ENCODE measurements at places on chromosomes 11 and 22.

DNA sequence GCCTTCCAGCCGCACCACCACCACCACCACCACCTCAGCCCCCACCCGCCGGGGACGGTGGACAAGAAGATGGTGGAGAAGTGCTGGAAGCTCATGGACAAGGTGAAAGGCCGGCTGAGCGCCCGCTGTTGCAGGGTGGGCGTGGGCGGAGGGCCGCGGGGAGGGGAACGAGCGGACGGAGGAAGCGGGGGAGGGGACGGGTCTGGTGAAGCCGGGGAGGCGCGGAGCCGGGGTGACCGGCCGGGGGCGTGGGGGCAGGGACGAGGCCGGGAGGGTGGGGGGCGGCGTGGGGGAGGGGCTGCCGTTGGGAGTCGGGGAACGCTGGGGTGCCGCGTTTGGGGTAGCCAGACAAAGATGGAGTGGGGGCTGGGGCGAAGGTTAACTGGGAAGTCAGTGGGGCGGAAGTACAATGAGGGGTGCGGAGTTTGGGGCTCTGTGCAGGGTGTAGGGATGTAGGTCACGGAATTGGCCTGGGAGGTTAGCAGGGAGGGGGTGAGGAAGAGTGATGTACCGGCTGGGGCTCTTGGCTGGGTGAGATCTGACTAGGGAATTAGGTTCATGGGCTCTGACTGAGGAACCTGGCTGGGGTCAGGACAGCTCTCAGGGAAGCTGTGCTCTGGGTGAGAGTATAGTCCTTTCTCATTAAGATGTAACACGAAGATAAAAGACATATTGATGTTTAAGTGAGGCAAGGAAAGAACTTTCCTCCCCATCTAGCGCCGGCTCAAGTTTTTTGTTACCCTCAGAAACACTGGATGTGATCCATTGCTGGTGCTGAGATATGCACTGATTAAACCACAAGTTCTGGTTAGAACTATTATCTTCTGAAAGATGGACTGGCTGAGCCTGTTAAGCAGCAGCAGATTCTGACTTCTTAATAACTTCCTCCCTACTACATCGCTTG, 624 bp downstream of the CBL start:
- DNase-seq = no peak

DNA sequence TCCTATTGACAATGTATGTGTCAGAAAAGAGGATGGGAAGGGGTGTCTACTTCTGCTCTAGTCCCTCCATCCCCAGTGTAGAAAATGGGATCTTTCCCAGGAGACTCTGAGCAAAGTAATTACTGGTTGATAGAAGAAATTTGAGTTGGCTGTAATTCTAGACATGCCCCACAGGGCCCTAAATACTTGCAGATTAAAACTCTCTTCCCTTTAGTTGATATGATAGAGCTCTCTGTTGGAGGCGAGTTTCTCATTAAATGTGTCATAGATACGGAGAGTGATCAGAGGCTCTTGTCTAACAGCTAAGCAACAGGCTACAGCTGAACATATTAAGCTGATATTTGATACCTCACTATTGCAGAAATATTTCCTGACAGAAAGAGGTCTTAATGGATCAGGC, 32.9 kb downstream of the OR52E1 start:
- no peak for DNase-seq

DNA sequence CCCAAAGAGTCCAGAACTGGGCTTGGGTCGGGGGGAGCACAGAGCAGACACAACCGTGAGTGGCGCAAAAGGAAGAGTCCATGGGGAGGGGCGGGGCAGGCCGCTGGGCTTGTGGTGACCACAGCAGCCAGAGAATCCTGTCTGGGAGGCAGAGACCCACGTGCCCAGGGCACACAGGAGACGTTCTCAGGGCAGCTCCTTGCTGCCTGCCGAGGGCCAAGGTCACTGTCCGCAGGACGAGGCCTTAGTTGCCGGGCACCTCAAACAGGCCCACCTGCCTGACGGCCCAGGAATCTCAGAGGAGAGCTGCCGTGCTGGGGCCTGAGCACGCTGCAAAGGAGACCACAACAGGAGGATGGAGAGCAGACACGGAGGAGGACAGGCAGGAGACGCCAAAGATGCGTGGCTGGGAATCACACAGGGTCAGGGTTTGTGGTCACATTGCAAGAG, 87.8 kb downstream of the MYEOV start:
- no peak for DNase-seq

GRCh38 chr11:79550809-79551208, 110.0 kb upstream of the TENM4 start:
- no peak for DNase-seq

- DNase-seq = no peak
Measured at GRCh38 chr11:15967166-15967565, 389.2 kb downstream of the SOX6 start.

- DNase-seq = no peak
Measured at GRCh38 chr22:22948651-22949571, 61.3 kb downstream of the IGLL5 start.

DNA sequence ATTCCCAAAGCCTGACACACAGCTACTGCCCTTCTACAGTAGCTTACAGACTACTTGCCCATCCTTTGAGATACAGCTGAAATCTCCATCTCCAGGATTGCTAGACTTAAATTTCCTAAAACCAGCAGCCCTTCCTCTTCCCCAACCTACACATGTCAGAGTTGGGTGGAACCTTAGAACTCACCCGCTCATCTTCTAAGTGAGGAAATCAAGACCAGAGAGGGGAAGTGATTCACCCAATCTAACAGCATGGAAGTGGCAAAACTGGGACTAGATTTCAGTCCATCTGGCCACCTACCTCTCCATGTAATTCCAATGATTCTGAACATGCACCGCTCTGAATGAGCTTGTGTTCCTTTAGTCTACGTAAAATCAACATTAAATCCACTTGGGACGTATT, 1.0 kb upstream of the TMEM86A start:
- no peak for DNase-seq

DNA sequence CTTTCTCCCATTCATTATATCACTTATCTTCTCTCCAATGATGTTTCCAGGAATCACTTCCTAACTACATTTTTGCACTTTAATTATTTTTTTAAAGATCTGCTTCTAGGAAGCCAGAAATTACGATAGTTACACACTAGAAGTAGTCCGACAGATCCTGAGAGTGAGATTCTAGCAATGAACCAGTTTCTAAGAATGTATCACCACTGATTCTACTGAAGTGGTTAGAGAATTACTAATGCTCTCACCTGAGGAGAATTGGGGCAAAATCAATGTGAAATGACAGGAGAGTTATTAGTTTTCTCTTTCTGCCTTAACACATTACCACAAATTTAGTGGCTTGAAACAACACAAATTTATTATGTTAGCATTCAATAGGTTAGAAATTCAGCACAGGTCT, 241.2 kb downstream of the CASP12 start:
- no peak for DNase-seq

DNA sequence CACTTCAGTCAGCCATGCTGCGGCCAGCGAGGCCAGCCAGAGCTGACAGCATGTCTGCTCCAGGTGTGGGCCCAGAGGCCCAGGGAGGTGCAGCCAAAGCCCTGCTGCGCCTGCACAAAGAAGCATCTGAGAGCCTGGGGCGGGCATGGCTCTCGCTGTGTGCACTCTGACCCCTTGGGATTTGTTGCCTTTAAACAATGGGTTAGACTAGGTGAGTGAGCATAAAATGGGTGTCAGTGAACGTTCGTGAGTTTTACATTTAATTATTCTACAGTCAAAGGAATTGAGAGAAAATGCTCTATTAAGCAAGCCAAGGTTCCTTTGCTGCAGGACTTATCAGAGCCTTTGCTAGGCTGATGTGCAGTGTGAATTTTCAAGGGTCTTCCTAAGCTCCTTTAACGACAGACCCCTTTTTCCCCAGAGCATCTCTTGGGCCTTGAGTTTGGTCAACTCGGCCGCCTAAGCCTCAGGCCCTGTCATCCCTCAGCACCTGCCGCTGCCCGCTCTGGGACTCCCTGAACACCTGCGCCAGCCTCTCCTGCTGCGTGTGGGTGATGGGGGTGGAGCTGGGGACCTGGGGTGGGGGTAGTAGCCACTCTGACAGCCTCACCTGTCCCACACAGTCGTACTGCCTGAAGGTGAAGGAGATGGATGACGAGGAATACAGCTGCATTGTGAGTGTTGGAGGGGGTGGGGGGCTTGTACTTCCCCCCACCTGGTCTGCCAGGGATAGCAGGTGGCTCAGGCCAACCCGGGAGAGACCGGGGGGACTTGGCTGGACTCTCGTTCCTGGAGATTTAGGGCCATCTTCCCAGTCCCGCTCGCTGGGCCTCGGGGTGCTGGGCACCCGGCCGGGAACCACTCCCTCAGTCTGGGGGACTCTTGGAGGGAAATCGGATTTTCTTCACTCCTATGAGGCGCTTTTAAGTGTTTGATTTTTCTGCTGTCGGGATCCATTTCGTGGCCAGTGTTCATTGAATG, 10.5 kb downstream of the SLC16A8 start:
- DNase-seq = no peak

DNA sequence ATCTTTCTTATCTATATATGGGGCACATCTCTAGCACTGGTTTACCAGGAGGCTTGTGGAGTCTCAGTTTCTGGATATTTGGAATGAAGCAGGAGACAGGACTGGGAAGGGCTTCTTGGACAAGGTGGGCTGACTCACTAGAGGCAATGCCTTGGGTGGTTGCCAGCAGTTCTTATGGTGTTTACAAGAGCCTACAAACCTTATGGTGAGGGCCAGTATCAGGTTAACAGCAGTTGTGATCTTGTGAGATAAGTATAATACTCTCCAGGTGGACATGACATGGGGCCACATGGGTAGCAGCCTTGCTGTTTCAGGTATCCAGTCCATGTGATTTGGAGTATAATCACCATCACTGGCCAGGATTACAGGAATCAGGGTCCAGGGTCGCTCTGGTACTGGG, 10.2 kb downstream of the FUT4 start:
- no peak for DNase-seq

GRCh38 chr11:91394727-91395414, 829.7 kb upstream of the FAT3 start:
- DNase-seq = no peak

DNA sequence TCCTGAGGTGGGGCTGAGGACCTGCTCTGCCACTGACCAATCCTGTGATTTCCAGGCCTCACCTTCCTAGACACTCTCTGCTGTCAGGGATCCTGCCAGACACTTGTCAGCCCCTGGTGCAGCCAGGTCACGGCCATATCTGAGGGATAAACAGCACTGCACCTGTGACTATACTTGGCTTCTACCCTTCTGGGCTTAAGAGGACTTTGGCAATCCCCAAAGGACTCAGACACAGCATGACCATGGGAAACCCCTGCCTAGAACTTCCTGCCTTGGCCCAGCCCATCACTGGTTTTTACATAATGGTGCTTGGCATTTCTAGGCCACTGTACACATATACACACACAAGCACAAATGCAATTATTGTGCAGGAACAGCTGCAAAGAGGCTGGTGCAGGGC, 11.6 kb upstream of the OLFML1 start:
- no peak for DNase-seq

DNA sequence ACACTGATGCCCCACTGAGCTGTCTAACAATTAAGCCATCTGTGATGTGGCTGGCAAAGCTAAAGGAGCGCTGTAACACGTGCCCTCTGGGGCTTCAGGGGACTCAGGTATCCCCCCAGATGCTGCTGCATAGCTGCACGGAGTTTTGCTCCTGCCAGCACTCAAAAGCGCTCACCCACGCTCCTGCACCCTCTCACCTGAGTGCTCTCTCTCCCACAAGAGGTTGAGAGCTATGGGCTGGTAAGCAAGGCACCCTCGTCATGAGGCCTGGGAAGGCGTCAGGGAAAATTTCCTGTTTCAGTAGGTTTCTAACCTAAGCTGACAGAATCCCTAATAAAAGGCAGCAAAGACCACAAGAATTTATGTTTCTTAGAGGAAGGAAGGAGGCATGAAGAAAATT, 850.3 kb downstream of the OPCML start:
- DNase-seq = no peak

- DNase-seq = no peak
Measured at GRCh38 chr11:30488304-30488998, 97.7 kb downstream of the MPPED2 start.

- DNase-seq = no peak
Measured at GRCh38 chr11:130061017-130061416, 8.7 kb upstream of the APLP2 start.

GRCh38 chr11:96188243-96189006, 154.6 kb downstream of the MAML2 start:
- DNase-seq = no peak

Data from caudate nucleus (tissue), 63 donors.